ENCODE measurements at places on chromosomes 5 and 9. TPM values are rescaled to one million over a fixed set of nuclear protein-coding genes. Genes with fewer than 3 reads are reported as not detected.

GRCh38 chr5:173484569-173484968 lies 131.9 kb downstream of the BOD1 start:
- no peak for DNase-seq
- H3K36me3 ChIP-seq, result no peaks in the 10 kb centered on the region
- no peaks in the 10 kb centered on the region for H3K27me3 ChIP-seq

- no peak overlapping the region for H3K27ac ChIP-seq
- no peaks in the 10 kb centered on the region for H3K27me3 ChIP-seq
- peaks cover 7% of the 10 kb centered on the region for H3K4me1 ChIP-seq
Observed at GRCh38 chr5:139058121-139058520, 140.0 kb downstream of the SIL1 start.

GRCh38 chr9:19431361-19432171 lies 22.8 kb downstream of the ACER2 start:
- no peaks in the 10 kb centered on the region for H3K36me3 ChIP-seq
- DNase-seq, result no peak
- no peaks in the 10 kb centered on the region for H3K4me1 ChIP-seq
- no peak overlapping the region for H3K27ac ChIP-seq
- no peak overlapping the region for H3K4me3 ChIP-seq
- no peaks in the 10 kb centered on the region for H3K27me3 ChIP-seq

Gene FIBCD1
- 4.1 TPM for total RNA-seq

Gene FCN2
- total RNA-seq, result not detected

DNA sequence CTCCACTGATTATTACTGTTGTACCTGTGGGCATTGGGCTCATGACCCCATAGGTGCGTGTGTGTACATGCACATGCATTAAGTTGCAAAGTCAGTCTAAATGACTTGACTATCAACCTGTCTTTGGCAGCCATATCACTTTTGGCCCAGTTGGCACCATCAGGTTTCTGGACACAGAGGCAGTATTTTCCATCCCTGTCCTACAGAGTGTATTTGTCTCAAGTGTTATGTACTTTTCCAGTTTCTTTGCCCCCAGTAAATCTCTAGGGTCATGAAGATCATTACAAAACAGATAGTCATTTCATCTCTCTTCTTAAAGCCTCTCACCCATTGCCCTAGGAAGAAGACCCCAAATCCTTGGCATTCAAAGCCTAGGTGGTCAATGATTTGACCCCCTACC lies 121.4 kb downstream of the C9orf152 start:
- no peaks in the 10 kb centered on the region for H3K27me3 ChIP-seq
- DNase-seq, result no peak
- H3K4me1 ChIP-seq, result peaks cover 35% of the 10 kb centered on the region
- no peak overlapping the region for H3K27ac ChIP-seq

Gene GMCL2
- total RNA-seq, result not detected

Gene RGS7BP
- total RNA-seq, result not detected

GRCh38 chr5:132751444-132751843 lies 4.2 kb downstream of the CCNI2 start:
- no peaks in the 10 kb centered on the region for H3K27me3 ChIP-seq
- H3K36me3 ChIP-seq, result no peaks in the 10 kb centered on the region
- H3K4me1 ChIP-seq, result no peaks in the 10 kb centered on the region
- no peak overlapping the region for H3K27ac ChIP-seq

DNA sequence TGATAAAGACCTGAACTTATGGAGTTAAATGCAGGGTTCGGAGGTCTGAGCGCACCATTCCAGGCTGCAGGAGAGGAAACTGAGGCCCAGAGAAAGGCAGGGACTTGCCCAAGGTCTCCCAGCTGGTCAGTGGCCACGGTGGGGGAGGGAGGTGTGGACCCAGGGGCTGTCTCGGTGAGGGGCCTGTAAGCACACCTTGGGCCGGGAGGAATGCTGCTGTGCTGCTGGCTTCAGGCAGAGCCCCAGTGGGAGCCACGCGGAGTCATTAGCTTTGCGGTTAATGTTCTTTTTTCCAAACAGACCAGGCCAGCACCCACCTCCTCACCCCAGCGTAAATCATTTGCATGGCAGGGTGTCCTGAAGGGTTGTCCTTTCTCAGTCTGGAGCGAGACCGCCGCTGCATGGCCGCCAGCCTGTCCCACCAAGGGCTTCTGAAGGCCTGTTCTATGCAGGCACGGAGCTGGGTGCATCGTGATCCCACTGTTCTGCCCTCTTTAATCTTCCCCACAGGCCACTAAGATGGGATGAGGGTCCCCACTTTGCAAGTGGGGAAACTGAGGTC lies 35.9 kb downstream of the NEURL1B start:
- peaks cover 16% of the 10 kb centered on the region for H3K4me1 ChIP-seq
- no peak overlapping the region for H3K27ac ChIP-seq

Gene LEAP2
- total RNA-seq, result 4.5 TPM

DNA sequence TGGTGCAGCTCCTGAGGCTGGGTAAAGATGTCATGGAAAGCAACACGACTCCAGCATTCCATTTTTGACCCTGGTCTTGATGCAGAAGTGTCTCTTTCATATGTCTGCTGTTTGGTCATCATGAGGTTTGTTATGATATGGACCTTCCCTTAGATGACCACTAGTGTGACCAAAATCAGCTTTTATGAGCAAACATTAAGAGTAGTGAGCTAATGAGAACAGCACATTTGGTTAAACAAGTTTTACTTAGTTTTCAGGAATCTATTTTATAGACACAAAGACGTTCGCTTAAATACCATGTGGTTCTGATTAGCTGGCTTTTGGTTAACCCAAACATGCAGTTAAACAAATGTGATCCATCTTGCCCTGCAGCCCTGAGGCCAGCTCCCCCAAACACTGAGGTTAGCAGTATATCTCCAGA lies 56.7 kb upstream of the ACTBL2 start:
- H3K36me3 ChIP-seq, result no peaks in the 10 kb centered on the region
- H3K27ac ChIP-seq, result no peak overlapping the region
- H3K4me3 ChIP-seq, result no peak overlapping the region
- peaks cover 11% of the 10 kb centered on the region for H3K4me1 ChIP-seq
- DNase-seq, result no peak

GRCh38 chr5:136053336-136054141 lies 24.8 kb downstream of the TGFBI start:
- peak; percentile 89 for DNase-seq
- H3K36me3 ChIP-seq, result peaks cover 14% of the 10 kb centered on the region
- no peak overlapping the region for H3K4me3 ChIP-seq
- H3K4me1 ChIP-seq, result peaks cover 51% of the 10 kb centered on the region
- peak overlapping the region; percentile 85 for H3K27ac ChIP-seq

DNA sequence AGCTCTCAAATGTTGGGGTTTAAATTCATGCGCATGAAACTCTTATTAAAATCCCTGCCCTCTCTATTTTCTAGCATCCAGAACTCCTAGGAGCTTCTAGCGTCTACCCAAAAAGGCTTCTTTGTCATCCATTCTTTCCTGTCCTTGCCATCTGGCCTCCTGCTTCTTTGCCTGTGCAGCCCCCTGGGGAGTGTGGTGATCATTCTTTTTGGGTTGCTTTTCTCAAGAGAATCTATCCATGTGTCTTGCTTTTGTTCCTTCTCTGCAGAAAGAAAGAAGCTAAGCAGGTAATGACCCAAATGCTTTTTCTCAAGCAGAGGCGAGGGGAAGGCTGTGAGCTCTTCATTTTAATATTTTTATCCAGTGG lies 26.6 kb downstream of the SKP2 start:
- peaks cover 55% of the 10 kb centered on the region for H3K36me3 ChIP-seq
- H3K27me3 ChIP-seq, result no peaks in the 10 kb centered on the region
- no peak for DNase-seq
- no peak overlapping the region for H3K4me3 ChIP-seq
- H3K27ac ChIP-seq, result no peak overlapping the region

DNA sequence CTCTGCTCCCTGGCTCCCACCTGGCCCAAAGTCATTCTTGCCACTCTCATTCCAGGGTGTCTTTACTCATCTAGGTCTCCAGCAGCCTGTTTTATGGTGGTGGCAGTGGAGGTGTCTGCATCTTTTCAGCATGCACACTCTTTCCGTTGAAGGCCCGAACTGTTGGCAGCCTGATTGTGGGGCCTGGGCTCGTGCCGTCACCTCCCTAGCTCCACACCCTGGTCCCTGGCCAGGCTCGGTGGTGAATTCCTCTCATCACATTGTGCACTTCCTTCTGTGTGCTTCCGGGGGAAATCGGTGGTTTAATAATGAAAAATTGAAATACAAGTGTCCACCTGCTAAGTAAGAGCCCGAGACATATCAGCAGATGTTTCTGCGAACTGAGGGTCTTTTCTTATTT lies 214.3 kb downstream of the TRIO start:
- no peak overlapping the region for H3K27ac ChIP-seq
- H3K4me1 ChIP-seq, result no peaks in the 10 kb centered on the region
- H3K4me3 ChIP-seq, result no peak overlapping the region
- H3K36me3 ChIP-seq, result peaks cover 10% of the 10 kb centered on the region
- no peaks in the 10 kb centered on the region for H3K27me3 ChIP-seq

- H3K27me3 ChIP-seq, result no peaks in the 10 kb centered on the region
- peaks cover 17% of the 10 kb centered on the region for H3K4me1 ChIP-seq
- peak overlapping the region; percentile 100 for H3K4me3 ChIP-seq
Observed at GRCh38 chr5:82276800-82277612, 1.1 kb downstream of the RPS23 start.

- no peak overlapping the region for H3K27ac ChIP-seq
- no peaks in the 10 kb centered on the region for H3K36me3 ChIP-seq
- peak; percentile 84 for DNase-seq
- peaks cover 26% of the 10 kb centered on the region for H3K4me1 ChIP-seq
- H3K4me3 ChIP-seq, result no peak overlapping the region
Observed at GRCh38 chr5:172102913-172103626, 85.0 kb downstream of the STK10 start.

GRCh38 chr5:6450319-6450833 lies 1.7 kb downstream of the UBE2QL1 start:
- H3K4me1 ChIP-seq, result peaks cover 6% of the 10 kb centered on the region
- no peaks in the 10 kb centered on the region for H3K36me3 ChIP-seq
- DNase-seq, result no peak
- peaks cover 66% of the 10 kb centered on the region for H3K27me3 ChIP-seq
- no peak overlapping the region for H3K4me3 ChIP-seq

DNA sequence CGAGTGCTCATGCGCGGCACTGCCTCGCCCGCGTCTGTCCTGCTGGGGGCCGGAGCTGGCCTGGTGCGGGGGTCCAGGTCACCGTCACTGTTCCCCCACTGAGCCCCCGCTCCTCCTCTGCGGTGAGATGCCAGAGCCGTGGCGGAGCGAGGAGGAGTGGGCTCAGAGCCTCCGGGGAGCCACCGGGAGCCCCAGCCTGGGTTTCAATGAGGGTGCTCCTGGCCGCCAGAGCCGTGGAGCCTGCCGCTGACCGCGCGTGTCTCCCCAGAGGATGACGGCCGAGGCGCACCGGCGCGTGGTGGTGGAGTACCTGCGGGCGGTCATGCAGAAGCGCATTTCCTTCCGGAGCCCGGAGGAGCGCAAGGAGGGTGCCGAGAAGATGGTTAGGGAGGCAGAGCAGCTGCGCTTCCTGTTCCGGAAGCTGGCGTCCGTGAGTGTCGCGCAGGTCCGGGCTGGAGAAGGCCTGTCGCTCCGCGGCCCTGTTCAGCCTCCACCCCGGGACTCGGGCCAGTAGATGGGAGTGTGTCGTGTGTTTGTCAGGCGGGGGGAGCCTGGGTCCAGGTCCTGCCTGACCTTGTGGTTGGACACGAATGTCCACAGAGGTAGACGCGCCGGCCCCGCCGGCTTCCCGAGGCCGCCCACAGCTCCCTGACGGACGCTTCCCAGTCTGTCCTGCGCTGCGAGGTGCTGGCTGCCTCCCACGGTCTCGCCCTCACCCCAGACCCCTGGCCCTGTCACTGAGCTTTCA lies 22.0 kb downstream of the EXOC3 start:
- H3K36me3 ChIP-seq, result peaks cover 21% of the 10 kb centered on the region
- no peaks in the 10 kb centered on the region for H3K4me1 ChIP-seq
- H3K4me3 ChIP-seq, result no peak overlapping the region
- DNase-seq, result no peak
- H3K27me3 ChIP-seq, result no peaks in the 10 kb centered on the region

- no peak overlapping the region for H3K27ac ChIP-seq
- no peak overlapping the region for H3K4me3 ChIP-seq
- DNase-seq, result no peak
- no peaks in the 10 kb centered on the region for H3K4me1 ChIP-seq
Observed at GRCh38 chr5:123397538-123397937, 25.7 kb downstream of the CEP120 start.

DNA sequence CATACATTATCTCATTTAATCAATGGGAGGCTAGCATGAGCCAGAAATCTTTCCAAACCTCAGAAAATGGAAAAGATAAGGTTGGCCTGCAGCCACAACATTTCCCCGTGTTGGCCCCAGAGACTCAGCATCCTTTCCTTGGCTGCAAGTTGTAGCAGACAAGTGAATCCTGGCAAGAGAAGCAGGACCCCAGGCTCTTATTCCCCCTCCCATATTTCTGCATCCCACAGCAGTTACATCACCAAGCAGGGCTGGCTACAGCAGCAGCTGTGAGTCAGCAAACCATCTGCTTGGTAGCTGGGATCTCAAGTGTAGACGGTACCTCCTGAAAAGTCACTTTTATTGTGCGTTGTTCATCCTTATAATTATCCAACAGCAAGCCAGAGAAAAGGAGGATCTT lies 212.4 kb downstream of the GNA14 start:
- no peak for DNase-seq
- no peak overlapping the region for H3K4me3 ChIP-seq
- no peaks in the 10 kb centered on the region for H3K27me3 ChIP-seq
- H3K4me1 ChIP-seq, result no peaks in the 10 kb centered on the region

GRCh38 chr9:78357165-78357873 lies 60.4 kb downstream of the PSAT1 start:
- no peak for DNase-seq
- H3K27me3 ChIP-seq, result no peaks in the 10 kb centered on the region
- no peaks in the 10 kb centered on the region for H3K4me1 ChIP-seq

DNA sequence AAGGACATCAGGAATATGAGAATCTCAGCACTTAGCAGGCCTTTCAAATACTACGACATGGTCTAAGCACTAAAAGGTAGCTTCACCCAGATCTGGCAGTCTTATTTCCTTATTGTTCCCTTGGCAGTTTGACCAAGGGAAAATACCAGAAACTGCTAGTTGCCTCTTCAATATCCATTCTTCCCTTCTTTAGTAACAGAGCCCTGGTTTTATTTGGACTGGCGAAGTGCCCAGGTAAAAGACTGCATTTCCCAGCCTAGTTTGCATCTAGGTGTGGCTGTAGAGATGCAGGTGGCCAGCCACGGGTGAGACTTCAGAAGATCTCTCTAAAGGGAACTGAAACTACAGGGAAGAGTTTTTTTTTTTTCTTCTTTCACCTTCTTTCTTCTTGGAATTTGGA lies 21.6 kb downstream of the DMRT2 start:
- no peak for DNase-seq
- no peaks in the 10 kb centered on the region for H3K36me3 ChIP-seq
- H3K27me3 ChIP-seq, result peaks cover 20% of the 10 kb centered on the region
- H3K27ac ChIP-seq, result no peak overlapping the region
- no peaks in the 10 kb centered on the region for H3K4me1 ChIP-seq

Data from PC-9 (cell line).